ENCODE measurements at places on chromosomes 12 and 14.

DNA sequence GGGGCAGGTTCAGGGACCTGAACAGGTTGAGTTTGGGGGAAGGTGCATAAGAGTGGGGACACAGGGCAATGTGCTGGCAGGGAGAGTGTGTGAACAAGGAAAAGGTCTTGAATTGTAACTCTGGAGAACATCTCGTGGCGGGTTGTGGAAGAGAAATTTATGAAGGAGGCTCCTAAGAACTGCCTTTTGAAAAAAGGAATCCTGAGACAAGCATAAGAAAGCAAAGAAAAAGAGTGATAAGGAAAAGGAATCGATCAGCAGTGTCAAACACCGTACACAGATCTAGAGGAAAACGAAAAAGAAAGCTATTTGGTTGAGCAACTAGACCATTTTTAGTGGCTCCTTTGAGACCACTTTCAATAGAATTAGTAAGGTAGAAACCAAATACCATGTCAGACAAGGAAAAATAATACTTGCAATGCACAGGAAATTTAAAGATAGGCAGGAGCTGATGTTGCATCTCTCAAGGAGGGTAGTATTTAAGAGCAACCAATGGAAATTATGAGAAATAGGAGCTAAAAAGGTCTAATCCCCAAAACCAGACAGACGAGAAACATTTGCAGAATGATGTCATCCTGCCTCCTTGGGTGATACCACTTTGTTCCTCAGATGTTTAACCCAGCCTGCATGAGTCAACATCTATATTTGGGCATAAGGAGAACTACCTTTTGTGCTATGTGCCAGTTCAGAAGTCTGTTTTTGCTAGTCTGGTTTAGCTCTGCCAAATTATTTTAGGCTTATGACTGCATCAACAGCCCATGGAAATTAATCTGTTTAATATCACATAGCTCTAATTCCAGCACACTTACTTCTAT is 64.5 kb upstream of the STK38L start:
- DNase-seq: peak; percentile 52

DNA sequence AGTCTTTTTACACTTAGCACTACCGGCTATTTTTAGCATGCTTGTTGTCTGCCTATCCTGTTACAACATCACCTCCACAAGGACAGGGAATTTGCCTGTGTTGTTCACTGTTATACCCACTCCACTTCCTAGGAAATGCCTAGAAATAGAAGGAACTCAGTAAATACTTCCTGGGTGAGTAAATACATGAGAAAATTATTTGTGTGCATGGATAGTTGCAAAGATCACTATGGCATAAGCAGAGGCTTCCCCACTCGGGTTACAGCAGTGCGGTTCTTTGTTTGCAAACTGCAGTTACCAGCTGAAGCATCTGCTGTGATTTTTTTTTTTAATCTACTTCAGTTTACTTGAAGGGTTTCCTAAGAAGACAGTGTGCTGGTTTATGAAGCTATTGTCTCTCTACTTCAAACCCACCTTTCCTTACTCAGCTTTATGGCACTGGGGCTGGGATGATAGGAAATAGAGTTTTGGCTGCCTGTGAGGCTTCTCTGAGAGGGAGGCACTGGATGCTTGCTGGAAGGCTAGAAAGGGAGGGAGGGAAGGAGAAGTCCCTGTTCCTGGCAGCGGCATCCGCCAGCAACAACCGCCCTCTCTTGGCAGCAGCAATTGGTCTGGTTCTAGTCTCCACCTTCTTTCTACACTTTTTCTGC is 29.0 kb downstream of the PDE6H start:
- peak; percentile 16 for DNase-seq

DNA sequence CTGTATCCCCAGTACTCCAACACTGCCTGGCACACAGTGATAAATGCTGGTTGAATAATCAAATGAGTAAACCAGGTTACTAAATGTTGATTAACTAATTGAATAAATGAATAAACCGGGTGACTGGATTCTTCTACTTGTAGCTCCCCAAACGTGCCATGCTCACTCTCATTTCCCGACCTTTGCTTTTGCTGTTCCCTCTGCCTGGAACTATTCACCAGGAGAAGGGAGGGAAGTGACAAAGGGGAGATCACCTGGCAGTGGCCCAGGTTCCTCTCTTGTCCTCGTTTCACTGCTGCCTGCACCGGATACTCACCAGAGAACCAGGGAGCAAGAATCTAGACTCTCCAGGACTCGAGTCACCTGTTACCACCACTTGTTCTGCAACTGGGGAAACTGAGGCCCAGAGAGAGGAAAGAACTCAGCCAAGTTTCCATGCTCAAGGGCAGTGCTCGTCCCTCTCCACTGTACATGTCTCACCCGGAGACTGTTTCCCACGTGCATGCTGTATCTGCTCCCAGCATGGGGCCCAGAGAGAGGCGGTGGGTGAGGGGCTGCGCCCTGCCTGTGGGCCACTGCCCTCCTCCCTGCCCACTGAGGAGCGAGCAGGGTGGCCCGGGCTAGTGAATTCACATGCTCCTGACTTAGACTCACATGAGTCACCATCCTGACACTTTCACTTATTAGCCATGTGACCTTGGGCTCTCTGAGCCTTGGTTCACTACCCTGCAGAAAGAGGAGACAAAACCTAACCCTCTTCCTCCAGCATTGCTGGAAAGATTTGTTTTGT is 17.7 kb upstream of the POP5 start:
- no peak for DNase-seq

DNA sequence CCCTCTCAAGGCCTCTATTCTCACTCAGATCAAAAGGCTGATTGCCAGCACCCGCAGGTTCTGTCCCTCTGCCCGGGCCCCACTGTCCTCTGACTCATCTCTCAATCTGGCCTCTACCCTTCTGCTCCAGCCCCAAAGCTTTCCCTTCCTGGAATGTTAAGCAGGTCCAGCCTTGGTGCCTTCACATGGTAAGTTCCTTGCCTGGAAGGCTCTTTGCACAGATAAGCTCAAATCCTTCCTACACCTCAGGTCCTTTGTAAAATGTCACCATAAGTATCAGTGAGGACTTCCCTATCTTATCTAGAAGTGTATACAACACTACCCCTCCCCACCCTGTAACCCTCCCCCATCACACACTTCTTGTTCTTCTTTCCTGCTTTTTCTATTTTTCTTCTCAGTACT is 22.2 kb downstream of the LPCAT3 start:
- peak; percentile 85 for DNase-seq

- peak; percentile 67 for DNase-seq
Measured at GRCh38 chr14:34711169-34711568, 3.2 kb downstream of the CFL2 start.

GRCh38 chr14:89736881-89737280 is 217.6 kb downstream of the EFCAB11 start:
- no peak for DNase-seq

- no peak for DNase-seq
Measured at GRCh38 chr14:93150227-93151208, 34.2 kb downstream of the MOAP1 start.

DNA sequence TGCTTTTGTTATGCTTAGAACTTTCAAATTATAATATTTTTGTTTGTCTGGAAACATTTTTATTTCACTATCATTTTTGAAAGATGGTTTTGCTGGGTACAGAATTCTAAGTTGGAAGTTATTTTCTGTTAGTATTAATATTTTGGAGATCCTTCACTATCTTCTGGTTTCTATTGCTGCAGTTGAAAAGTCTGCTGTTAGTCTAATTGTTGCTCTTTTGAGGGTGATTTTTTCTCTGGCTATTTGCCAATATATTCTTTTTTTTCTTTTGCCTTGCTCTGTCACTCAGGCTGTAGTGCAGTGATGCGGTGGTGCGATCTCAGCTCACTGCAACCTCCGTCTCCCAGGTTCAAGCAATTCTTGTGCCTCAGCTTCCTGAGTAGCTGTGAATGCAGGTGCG is 28.2 kb upstream of the ARID2 start:
- DNase-seq: no peak

DNA sequence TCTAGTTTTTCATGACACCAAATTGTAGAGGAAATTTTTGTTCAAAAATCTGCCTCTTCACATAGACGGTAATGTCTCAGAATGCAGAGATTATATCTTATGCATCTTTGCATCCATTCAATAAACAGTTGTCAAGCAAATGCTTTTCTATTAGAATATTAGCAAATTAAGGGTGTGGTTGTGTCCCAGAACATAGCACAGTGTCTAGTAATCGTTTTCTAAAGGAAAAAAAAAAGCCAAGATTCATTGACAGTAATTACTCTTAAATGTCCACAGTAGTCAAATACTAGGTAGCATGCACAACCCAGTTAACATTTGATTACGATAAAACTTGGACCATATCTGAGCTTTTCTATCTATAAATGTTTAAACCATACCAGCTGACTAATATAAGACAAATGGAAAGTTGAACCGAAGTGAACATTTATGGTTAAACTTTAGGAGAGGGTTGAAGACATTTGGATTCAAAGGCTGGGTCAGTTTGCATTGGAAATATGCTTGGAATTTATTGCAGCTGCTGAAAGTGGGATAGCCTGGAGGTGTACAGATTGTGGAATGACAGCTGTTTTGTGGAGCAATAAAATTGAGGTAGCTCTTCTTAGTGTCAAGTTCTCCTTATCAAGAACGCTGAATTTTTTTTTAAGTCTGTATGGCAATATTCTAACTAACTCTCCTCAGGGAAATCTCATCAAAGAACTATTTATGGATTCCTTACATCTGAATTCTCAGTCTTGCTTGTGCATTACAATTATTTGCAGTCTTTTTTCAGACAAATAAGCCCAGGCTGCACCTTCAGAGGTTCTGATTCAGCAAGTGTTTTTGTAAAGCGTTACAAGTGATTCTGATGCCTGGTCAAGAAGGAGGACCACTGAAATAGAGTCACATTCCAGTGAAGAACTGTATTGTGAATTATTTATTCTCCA is 66.7 kb upstream of the ATP2B1 start:
- DNase-seq: no peak

GRCh38 chr12:121812320-121812871 is 8.6 kb downstream of the SETD1B start:
- DNase-seq: peak; percentile 83

All from cerebellar cortex (tissue), 1 donor.